ENCODE measurements at places on chromosomes 6 and 20. TPM values are rescaled to one million over a fixed set of nuclear protein-coding genes. Genes with fewer than 3 reads are reported as not detected.

FNDC11 gene
- total RNA-seq: not detected

ZNF334 gene
- 0.27 TPM for total RNA-seq

KCNB1 gene
- total RNA-seq: 3.6 TPM

MATN4 gene
- not detected for total RNA-seq

TAF8 gene
- total RNA-seq: 33.2 TPM

WFDC10B gene
- not detected for total RNA-seq

UBE2C gene
- total RNA-seq: 17.4 TPM

GID8 gene
- 44.6 TPM for total RNA-seq

SLC17A2 gene
- total RNA-seq: not detected

IL22RA2 gene
- not detected for total RNA-seq

SOX4 gene
- total RNA-seq: 9.3 TPM

TMEM244 gene
- total RNA-seq: not detected

PPP1R16B gene
- total RNA-seq: 4.4 TPM

Measured in esophagus squamous epithelium (tissue), 5 donors.